Thymus (tissue), 14 donors: ENCODE measurements at places on chromosomes 3 and 15. TPM values are rescaled to one million over a fixed set of nuclear protein-coding genes. Genes with fewer than 3 reads are reported as not detected.
A peak's percentile ranks its signal among the peaks of the same experiment; 100 is the strongest.

- no peaks in the 10 kb centered on the region for H3K36me3 ChIP-seq
- H3K4me1 ChIP-seq, result no peaks in the 10 kb centered on the region
- no peak overlapping the region for H3K4me3 ChIP-seq
- no peak for DNase-seq
These were observed 293.6 kb downstream of the FGF12 start for GRCh38 chr3:192433704-192434103.

- no peaks in the 10 kb centered on the region for H3K4me1 ChIP-seq
- no peak overlapping the region for H3K4me3 ChIP-seq
- DNase-seq, result no peak
- no peaks in the 10 kb centered on the region for H3K27me3 ChIP-seq
- H3K27ac ChIP-seq, result no peak overlapping the region
- H3K36me3 ChIP-seq, result no peaks in the 10 kb centered on the region
These were observed 66.0 kb downstream of the CHDH start for GRCh38 chr3:53780171-53780570.

- no peak for DNase-seq
- no peak overlapping the region for H3K4me3 ChIP-seq
- no peaks in the 10 kb centered on the region for H3K36me3 ChIP-seq
- no peaks in the 10 kb centered on the region for H3K4me1 ChIP-seq
These were observed 20.3 kb upstream of the NR2E3 start for GRCh38 chr15:71790081-71790480.

DNA sequence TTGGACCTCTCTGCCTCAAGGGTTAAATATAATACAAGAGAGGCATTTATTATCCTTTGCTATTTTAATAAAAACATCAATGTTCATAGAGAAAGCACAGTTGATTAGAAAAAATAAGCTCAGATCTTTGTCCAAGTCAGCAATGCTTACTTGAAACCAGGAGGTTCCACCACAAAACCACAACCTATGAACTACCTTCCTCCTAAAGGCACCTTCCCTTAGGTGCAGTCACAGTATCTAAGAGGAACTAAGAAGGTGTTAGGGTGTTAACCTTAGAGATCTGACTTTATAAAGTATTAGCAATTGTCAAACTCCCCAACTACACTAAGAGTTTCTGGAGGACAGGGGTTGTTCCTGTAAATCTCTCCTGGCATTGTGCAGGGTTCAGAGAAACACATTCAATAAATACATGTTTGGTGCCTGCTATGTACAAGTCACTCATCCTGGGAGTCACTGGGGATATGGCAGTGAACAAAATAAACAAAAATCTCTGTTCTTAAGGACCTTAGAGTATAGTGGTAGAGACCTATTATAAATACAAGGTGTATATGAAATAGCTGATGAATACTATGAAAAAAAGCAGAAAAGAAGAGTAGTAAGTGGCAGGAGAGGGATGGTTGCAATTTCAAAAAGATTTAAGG lies 208.6 kb downstream of the NFKBIZ start:
- no peak overlapping the region for H3K4me3 ChIP-seq
- H3K27ac ChIP-seq, result no peak overlapping the region
- H3K4me1 ChIP-seq, result peaks cover 8% of the 10 kb centered on the region
- H3K27me3 ChIP-seq, result no peaks in the 10 kb centered on the region

KCNMB2 gene
- total RNA-seq, result 0.19 TPM

GRCh38 chr3:182078316-182078715 lies 366.6 kb downstream of the SOX2 start:
- DNase-seq, result no peak

GRCh38 chr3:10263646-10264363 lies 15.5 kb downstream of the TATDN2 start:
- H3K4me1 ChIP-seq, result no peaks in the 10 kb centered on the region
- H3K27me3 ChIP-seq, result no peaks in the 10 kb centered on the region
- DNase-seq, result no peak
- H3K36me3 ChIP-seq, result peaks cover 43% of the 10 kb centered on the region
- H3K27ac ChIP-seq, result peak overlapping the region; percentile 64
- no peak overlapping the region for H3K4me3 ChIP-seq

ARGFX gene
- not detected for total RNA-seq

ATP13A5 gene
- 0.05 TPM for total RNA-seq

DNA sequence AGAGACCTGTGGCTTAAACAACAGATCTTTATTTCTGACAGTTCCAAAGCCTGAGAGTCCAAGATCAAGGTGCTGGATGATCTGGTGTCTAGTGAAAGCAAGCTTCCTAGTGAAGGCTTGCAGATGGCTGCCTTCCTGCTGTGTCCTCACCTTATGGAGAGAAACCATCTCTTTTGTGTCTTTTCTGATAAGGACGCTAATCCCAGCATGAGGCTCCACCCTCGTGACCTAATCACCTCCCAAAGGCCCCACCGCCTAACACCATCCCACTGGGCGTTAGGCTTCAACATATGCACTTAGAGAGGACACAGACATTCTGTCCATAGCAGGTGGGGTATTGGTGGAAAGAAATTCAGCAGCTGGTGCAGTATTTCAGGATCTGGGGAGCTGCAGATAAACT lies 19.8 kb upstream of the LYSMD4 start:
- no peaks in the 10 kb centered on the region for H3K27me3 ChIP-seq
- H3K4me1 ChIP-seq, result peaks cover 2% of the 10 kb centered on the region
- H3K27ac ChIP-seq, result no peak overlapping the region
- H3K36me3 ChIP-seq, result no peaks in the 10 kb centered on the region
- DNase-seq, result no peak
